Smooth muscle cell of the umbilical artery (primary cell): ENCODE measurements at places on chromosomes 7 and 10. TPM values are rescaled to one million over a fixed set of nuclear protein-coding genes. Genes with fewer than 3 reads are reported as not detected.

Gene EIF3A
- total RNA-seq, result 119 and 177 TPM in 2 replicates

Gene SORBS1
- total RNA-seq, result 12.5 and 20.9 TPM in 2 replicates

Gene COL26A1
- total RNA-seq, result not detected in 2 replicates

Gene SLC18A3
- not detected in 2 replicates for total RNA-seq

Gene TRRAP
- total RNA-seq, result 18.7 and 40.1 TPM in 2 replicates

Gene MYL10
- total RNA-seq, result not detected in 2 replicates

Gene ZFAND4
- 5.0 and 6.6 TPM in 2 replicates for total RNA-seq
